ENCODE measurements at places on chromosomes 2 and 18.
A peak's percentile ranks its signal among the peaks of the same experiment; 100 is the strongest.

- DNase-seq, result no peak
Observed at GRCh38 chr2:69544951-69545350, 98.6 kb downstream of the AAK1 start.

DNA sequence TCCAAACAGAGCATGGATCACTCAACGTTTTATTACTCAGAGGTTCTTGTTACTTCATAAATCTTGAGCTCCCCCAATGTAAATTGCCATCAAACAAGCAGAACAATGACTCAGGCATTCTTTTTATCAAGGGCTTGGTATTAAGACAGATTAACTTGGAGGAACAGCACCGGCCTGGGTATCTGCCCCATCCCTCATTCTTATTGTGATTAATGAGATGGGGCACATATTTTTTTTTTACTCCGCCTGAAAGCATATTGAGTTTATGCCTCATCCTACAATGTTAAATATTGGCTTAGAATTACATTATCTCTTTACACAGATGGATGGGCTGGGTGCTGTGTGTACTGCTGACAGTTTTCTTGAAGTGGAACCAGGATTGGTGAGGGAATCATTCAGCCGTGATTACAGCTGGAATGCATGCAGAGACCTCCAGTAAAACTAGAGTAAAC, 387.3 kb downstream of the CLIP4 start:
- no peak for DNase-seq

- no peak for DNase-seq
Observed at GRCh38 chr2:70923378-70924015, 12.2 kb upstream of the ATP6V1B1 start.

DNA sequence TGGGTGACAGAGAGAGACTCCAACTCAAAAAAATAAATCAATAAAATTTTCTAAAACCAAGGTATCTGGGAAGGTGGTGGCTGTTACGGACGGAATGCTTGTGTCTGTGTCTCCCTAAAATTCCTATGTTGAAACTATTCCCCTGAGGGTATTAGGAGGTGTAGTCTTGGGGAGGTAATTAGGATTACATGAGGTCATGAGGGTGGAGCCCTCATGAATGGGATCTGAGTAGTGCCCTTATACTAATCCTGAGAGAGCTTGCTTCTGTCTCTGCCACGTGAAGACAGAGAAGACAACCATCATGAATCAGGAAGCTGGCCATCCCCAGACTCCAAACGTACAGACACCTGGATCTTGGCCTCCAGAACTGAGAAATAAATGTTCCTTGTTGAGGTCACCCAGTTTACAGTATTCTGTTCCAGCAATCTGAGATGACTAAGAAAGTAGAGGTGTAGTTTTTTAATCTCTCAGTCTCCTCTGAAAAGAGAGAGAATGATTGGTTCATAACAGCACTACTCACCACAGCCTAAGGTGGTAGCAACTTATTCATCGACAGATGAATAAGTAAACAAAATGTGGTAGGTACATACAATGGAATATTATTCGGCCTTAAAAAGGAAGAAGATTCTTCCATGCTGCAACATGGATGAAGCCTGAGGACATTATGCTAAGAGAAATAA, 38.4 kb downstream of the TGFBRAP1 start:
- DNase-seq, result no peak

DNA sequence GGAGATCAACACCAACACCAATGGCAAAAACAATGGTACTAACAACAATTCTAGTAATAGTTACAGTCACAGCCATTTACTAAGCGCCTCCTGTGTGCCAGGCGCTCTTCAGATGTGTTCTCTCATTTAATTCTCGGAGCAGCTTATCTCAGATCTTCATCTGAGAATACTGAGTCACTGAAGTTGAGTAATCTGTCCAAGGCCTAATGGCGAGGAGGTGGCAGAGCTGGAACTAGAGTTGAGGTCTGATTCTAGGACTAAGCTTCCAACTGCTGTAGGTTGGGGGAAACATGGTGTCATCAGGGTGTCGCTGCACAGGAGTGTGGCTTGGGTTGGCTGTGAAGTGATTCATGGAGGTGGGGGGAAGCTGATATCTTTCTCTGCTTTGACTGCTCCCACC, 156.1 kb downstream of the DYSF start:
- DNase-seq, result no peak

DNA sequence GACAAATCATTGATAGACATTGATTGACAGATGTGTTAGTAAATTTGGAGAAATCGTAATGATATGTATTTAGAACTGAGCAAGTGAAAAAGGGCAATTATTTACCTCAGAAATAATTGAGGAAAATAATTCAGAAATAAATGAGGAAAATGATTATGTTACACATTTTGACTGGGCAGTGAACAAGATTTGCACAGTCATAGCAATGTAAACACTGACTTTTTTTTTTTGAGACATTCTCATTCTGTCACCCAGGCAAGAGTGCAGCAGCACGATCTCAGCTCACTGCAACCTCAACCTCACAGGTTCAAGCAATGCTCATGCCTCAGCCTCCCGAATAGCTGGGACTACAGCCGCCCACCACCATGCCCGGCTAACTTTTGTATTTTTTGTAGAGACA, 211.7 kb downstream of the SP3 start:
- no peak for DNase-seq

- no peak for DNase-seq
Observed at GRCh38 chr2:241906826-241907570, 37.5 kb downstream of the RTP5 start.

GRCh38 chr18:46321955-46322354, 217.8 kb downstream of the HAUS1 start:
- no peak for DNase-seq

GRCh38 chr2:26652361-26653041, 11.3 kb upstream of the CIB4 start:
- no peak for DNase-seq

GRCh38 chr2:53880756-53881155, 21.0 kb upstream of the GPR75 start:
- DNase-seq, result no peak

GRCh38 chr18:12038082-12038638, 55.5 kb upstream of the ANKRD62 start:
- DNase-seq, result no peak

DNA sequence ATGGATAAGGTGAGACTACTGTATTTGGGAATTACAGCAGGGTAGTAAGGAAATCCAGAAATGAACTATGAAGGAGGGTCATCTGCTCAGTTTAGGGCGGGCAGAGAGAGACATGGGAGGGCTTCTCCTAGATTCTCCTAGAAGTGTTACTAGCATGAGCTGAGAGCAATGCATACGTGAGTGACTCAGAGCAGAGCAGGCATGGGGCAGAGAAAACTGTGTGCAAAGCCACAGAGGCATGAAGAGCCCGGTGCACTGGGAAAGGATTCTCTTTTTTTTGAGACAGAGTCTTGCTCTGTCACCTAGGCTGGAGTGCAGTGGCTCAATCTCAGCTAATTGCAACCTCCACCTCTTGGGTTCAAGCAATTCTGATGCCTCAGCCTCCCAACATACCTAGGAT, 116.2 kb downstream of the SOCS6 start:
- no peak for DNase-seq

DNA sequence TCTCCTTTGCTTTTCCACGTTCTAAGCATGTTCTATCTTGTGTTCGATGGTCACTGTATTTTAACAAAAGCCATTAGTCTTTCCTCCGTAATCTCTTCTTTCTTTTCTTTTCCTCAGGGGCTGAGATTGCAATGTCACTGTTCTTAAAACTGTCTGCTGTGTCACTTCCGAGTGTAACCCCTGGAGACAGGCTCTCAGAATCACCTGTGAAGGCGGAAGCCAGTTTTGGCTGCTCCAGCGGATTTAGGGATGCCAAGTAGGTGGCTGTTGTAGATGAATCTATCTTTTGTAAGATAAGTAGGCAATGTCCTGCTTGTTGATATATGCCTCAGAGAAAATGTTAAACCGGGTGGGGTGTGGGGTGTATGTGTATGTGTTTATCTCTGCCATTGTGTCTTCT, 94.7 kb upstream of the L3MBTL4 start:
- DNase-seq, result no peak

DNA sequence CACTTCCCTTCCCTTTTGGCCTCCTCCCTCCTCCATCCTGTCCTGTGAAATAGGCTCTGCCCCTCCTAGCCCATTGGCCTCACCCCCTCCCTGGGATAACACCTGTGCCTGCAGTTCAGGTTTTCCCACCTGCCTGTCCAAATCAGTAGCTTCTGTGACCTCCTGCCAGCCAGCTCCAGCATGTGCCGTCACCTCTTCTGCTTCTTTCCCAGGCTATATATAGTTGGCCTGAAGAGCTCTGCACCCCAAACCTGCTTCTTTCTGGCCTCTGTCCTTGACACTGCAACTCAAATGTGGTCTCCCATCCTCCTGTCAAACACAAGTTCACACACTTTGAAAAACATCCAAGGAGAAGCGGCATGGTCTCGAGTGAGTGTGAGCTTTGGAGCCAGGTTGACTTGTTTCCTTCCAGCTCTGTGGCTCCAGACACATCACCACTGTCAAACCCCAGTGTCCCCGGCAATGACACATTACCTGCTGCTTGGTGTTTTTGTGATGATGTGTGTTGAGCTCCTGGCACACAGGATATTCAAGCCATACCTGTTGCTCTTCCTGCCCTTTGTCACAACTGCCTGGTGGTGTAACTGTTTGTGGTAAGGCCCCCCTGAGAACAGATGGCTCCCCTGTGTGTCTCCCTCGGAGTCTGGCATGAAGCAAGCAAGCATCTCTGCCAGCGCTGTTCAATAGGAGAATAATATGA, 143.6 kb upstream of the DAPL1 start:
- DNase-seq, result no peak

- DNase-seq, result no peak
Observed at GRCh38 chr2:99850084-99850710, 292.2 kb downstream of the AFF3 start.

- no peak for DNase-seq
Observed at GRCh38 chr2:74921236-74921736, 37.2 kb upstream of the POLE4 start.

DNA sequence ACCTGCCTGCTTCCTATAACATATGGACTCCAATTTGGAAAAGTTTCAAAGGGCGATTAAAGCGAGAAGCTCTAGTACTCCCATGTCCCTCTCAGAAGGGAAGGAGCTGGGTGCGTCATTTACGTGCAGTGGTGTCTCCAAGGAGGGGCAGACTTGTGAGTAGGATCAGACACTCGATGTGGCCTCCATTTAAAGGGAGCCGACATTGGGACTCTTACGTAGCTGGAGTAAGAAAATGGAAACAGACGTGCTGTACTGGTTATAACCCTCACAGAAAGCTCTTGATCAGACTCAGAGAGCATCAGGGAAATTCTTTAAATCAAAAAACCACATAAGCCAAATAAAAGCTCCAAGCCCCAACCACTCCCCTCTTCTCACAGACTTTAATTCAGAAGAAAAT, 198.5 kb downstream of the KLHL29 start:
- no peak for DNase-seq

DNA sequence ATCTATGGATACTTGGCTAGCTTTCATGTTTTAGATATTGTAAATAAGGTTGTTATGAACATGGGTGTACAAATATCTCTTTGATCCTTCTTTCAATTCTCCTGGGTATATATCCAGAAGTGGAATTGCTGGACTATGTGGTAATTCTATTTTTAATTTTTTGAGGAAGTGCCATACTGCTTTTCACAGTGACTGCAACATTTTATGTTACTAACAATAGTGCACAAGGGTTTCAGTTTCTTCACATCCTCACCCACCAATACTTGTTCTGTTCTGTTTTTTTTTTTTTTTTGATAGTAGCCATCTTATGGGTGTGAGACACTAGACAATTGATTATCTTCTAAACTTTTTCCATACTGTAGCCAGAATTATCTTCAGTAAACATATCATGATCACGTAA, 17.3 kb upstream of the NEUROD1 start:
- DNase-seq, result no peak

DNA sequence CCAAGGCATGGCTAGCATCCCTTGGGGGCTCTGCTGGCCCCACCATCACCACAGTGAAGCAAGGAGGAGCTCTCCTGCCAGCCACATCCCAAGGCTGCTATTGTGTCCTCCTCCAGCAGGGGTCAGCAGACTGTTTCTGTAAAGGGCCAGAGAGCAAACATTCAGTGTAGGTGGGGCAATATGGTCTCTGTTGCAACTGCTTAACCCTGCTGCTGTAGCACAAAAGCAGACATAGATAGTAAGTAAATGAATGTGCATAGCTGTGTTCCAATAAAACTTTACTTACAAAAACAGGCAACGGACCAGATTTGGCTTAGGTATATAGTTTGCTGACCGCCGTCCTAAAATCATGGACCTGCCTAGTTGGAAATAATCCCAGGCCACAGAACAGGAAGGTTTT, 36.4 kb upstream of the ZBTB7C start:
- DNase-seq, result peak; percentile 67

GRCh38 chr2:101473911-101474701, 806 bp downstream of the RFX8 start:
- DNase-seq, result peak; percentile 25

DNA sequence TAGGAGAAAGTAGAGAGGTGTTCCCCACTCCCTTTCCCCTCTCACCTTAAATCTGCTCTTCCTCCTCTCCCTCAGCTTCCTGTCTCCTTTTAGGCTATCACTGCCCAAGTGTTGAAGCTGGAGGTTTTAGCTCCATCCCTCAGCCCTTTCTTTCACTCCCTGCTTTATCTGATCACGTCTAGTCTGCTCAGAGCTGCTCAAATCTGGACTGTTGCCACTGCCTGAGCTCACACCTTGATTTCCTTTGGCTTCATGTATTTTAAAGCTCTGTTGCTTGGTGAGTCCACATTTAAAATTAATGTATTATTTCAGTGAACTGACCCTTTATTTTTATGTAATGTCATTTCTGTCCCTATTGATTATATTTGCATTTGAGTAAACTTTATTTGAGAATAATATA, 236.6 kb downstream of the PTGR3 start:
- no peak for DNase-seq

GRCh38 chr2:239464166-239465016, 63.6 kb upstream of the HDAC4 start:
- DNase-seq, result no peak

- no peak for DNase-seq
Observed at GRCh38 chr2:142065700-142066099, 65.1 kb downstream of the LRP1B start.

- no peak for DNase-seq
Observed at GRCh38 chr2:28185153-28185552, 207.5 kb upstream of the FOSL2 start.

GRCh38 chr2:227503433-227504406, 31.8 kb downstream of the AGFG1 start:
- no peak for DNase-seq

DNA sequence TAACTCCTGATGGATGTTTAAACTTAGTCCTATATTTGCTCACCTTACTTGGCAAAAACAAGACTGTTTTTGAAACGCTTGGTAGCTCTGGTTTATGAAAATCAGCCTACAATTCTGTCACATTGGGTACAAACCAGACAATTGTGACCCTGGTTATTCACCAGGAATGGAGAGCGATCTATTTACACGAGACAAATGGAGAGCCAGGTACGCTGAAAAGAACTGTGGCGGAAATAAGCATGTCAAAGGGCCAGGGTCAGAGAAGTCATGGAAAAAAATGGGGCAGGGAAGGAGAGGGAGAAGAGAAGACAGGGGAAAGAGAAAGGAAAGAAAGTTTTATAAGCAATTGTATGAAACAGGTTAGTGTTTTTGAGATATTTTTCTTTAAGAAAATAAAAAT, 119.5 kb upstream of the ZFP36L2 start:
- no peak for DNase-seq
